ENCODE measurements at places on chromosomes 7 and 10.

DNA sequence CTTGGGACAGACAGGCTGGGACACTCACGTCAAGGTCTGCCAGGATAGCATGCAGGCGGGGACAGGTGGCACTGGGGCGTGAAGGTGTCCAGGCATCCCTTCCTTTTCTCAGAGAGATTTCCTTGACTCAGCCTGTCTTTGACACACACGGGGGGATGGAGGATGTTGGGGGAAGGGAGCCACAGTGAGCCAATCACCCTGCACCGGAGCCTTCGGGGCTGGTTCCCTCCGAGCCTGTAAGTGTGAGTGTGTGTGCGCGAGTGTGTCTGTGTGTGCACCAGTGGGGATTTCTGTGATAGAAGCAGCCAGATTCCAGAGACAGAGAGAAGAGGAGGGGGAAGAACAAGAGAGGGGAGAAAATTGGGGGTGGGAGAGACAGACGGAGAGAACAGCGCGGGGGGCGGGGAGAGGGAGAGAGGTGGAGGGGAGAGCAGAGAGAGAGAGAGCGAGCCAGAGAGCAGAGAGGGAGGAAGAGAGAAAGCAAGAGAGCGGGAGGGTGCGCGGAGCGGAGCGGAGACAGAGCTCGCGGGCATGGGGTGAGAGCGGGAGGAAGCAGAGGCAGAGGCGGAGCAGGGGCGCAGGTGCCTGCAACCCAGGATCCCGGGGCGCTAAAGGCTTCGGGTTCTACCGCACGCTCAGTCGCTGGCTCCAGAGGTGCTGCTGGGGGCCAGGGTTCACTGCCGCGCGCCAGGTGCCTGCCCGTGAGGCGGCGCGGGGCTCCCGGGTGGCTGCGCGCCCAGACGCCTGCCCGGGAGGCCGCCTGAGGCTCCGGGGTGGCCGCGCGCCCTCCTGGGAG is 466 bp upstream of the GPR26 start:
- H3K27ac ChIP-seq = no peak overlapping the region
- no peaks in the 10 kb centered on the region for H3K36me3 ChIP-seq
- no peak overlapping the region for H3K4me3 ChIP-seq

- no peak overlapping the region for H3K4me3 ChIP-seq
- H3K4me1 ChIP-seq = no peaks in the 10 kb centered on the region
- H3K36me3 ChIP-seq = peaks cover 4% of the 10 kb centered on the region
- no peaks in the 10 kb centered on the region for H3K27me3 ChIP-seq
- no peak for DNase-seq
- no peak overlapping the region for H3K27ac ChIP-seq
Observed at GRCh38 chr10:124578231-124579010, 116.8 kb downstream of the LHPP start.

GRCh38 chr10:970311-971149 is 17.7 kb upstream of the GTPBP4 start:
- H3K27ac ChIP-seq = no peak overlapping the region
- peaks cover 10% of the 10 kb centered on the region for H3K27me3 ChIP-seq
- DNase-seq = no peak
- no peak overlapping the region for H3K4me3 ChIP-seq
- H3K4me1 ChIP-seq = peaks cover 6% of the 10 kb centered on the region
- no peaks in the 10 kb centered on the region for H3K36me3 ChIP-seq

DNA sequence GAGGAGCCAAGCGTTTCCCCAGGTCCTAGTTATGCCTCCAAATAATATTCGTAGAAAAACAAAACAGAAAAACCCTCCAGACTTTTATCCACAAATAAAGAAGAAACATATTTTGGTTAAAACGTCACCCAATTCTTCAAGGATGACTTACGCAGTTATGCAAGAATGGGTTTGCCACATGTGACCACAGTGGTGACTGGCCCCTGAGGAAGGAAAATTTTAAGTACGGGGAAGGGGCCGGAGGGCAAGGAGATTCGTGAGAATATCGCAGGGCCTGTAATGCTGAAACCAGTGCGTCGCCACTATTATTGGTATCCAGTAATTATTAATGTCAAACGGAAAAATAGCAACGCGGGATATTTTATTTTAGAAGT is 537 bp upstream of the MRPS24 start:
- peak overlapping the region; percentile 81 for H3K4me3 ChIP-seq
- H3K27ac ChIP-seq = peak overlapping the region; percentile 87
- DNase-seq = peak; percentile 53
- peaks cover 26% of the 10 kb centered on the region for H3K36me3 ChIP-seq
- H3K27me3 ChIP-seq = no peaks in the 10 kb centered on the region
- peaks cover 22% of the 10 kb centered on the region for H3K4me1 ChIP-seq

- H3K27ac ChIP-seq = no peak overlapping the region
- no peak overlapping the region for H3K4me3 ChIP-seq
- H3K27me3 ChIP-seq = no peaks in the 10 kb centered on the region
- H3K4me1 ChIP-seq = no peaks in the 10 kb centered on the region
- no peaks in the 10 kb centered on the region for H3K36me3 ChIP-seq
Observed at GRCh38 chr7:91288208-91288824, 24.1 kb downstream of the FZD1 start.
